AG20443 (cell line): ENCODE measurements at places on chromosomes 12 and 14.

DNA sequence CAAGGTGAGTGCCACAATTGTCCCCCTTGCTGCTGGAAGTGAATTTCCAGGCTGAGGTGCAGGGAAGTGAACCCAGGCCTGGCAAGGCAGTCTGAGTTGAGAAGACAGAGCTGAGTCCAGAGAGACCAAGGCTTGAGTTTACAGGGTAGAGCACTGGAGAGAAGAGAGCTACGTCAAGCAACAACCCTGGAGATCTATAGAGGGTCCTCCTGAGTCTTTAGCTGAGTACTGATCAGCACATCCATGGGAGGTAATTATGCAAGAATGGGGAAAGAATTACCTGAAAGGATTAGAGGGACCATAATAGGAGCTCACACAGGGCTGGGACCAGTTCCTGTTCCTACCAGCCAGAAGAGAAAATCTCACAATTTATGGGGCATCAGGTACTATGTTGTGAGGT is 190.7 kb downstream of the NEDD1 start:
- DNase-seq, result no peak

GRCh38 chr12:89648211-89648930 is 60.3 kb downstream of the ATP2B1 start:
- no peak for DNase-seq

GRCh38 chr12:32611986-32612385 is 67.1 kb upstream of the DNM1L start:
- DNase-seq, result no peak

DNA sequence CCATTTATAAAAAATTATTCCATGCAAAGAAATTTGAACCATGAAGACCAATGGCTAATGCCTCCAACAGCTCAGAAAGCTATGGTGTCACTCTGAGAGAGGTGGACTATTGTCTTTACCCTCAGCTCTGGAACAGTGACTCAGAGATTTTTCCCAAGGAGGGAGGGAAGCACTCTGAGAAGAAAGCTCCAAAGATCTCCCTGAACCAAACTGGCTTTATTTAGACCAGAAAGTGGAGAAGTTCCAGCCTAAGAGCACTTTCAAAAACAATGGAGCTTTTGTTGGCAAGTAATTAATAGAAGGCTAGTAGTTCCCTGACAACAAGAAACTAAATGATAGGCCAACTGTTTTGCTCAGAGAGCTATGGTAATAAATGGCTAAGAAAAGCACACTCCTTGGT is 599.9 kb upstream of the MDGA2 start:
- no peak for DNase-seq

DNA sequence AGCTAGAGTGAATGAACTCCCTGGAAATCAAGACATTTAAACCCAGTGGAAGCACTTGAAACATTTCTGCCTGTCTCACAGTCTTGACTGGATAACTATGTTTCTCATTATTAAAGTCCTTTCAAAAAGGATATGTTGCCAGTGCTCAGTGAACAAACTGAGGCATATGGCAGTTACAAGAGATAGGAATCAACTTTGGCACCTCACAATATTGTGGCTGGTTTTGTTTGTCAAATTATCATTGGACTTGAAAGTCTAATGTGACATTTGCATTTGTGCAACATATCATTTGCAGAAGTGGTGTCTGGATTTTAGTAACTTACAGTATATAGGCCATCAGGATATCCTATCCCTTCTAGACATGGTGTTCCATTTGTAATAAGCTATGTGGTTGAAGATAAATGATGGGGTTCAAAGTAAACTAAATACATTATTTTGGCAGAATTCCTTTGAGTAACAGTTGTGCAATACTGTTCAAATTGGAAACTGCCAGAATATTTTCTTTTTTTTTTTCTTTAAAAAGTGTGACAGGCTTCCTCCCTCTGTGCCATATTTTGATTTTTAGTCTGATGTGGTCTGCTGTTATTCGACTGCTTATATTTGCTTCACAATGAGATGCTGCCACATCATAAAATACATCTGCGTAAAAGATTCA is 927.7 kb downstream of the FLRT2 start:
- DNase-seq, result no peak

DNA sequence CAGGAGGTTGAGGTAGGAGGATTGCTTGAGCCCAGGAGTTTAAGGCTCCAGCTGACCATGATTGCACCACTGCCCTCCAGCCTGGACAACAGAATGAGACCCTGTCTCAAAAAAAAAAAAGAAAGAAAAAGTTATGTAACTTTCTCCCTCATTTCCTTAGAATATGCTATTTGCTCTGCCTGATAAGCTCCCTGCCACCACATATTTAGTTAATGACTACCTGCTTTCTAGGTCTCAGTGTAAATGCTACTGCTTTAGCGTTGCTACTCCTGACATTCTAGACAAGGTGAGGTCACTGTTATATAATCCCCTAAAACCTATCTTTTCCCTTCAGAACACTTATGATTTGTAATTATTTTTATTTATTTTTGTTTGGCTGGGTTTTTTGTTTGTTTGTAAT is 86.3 kb upstream of the AMN1 start:
- DNase-seq, result no peak

DNA sequence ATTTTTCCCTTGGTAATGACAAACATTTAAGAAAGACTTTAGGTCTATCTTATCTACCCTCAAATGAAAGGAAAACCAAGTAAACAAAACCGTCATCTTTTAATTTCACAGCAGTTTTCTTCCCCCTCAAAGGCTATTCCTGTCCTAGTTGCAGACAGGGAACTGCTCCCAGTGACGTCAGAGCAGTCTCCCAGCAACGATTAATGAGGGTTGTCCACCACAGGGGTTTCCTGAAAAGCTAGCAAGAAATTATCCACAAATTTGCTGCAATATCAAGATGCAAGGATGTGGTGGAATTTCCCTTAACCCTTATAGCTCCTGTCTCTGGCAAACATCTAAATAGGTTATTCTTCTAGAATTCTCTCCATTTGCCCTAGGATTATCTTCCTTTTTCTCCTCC is 89.1 kb upstream of the STAC3 start:
- DNase-seq, result peak; percentile 76

GRCh38 chr14:90604356-90604755 is 207.5 kb downstream of the CALM1 start:
- no peak for DNase-seq

DNA sequence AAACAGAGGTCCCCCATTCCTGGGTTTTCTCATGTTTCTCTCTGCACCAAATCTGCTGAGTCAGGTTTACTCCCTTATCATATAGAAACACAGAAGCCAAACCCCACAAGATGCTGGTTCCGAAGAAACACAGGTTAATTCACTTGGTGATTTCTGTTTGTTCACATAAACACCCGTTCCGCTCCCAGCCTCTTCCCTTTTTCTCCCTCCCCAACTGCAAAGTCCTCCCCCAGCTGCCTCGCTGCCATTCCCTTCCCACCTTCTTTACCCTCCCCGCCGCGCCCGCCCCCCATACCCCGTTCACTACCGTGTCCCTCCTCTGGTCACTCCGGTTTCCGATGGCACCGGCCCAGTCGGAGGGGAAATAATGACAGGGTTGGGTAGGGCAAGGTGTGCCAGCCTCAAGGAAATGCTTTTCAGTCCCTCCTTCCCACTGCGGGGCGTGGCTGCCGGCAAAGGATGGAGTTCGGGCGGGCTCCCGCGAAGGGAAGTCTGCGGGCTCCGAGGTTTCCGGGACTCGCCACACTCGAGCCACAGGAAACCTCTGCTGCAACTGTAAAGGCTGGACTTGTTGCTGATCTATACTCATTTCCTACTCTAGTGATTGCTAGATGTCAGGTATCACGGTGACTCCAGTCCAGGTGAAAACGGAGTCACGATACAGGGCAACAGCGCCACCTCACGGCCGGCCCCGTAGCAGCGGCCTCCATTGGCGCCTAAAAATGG is at the start of gene STYK1:
Gene STYK1, minus strand, starts transcription at position 394 of the 726 bp plus-strand sequence. CDS start 39,434 bp downstream, outside the sequence.
- peak; percentile 80 for DNase-seq

- peak; percentile 28 for DNase-seq
Observed at GRCh38 chr12:117875744-117876435, 92.9 kb downstream of the KSR2 start.

DNA sequence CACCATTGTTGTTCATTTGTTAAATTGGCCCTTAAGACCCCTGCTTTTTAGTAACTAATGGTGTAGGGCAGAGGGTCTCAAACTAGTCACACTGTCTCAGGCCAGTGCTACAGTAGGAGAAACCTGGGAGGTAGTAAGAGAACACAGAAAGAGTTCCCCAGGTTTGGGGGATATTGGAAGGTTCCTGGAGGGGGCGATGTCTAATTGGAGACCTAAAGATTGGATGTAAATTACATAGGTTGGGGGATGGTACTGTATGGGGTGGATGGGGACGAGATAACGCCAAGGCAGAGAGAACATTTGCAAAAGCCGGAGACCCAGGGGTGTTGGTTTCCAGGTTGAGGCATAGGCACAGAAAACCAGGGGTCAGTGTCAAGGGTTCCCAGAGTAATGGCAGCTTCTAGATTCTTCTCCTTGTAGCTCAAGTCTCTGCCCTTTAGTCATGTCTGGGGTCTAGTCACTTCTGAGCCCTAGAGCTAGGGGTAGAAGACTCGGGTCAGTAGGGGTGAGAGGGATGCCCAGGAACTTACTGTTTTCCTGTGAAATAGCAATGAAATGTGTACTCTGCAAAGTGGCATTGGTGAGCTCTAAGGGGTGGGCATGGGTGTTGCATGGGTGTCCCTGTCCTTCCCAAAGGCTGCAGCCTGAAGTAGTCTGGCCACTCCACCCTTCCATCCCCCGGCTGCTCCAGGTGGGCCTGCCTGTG is 21.8 kb downstream of the PLEKHG3 start:
- DNase-seq, result no peak

- DNase-seq, result no peak
Observed at GRCh38 chr12:119308708-119309456, 25.6 kb upstream of the CCDC60 start.

GRCh38 chr14:65854215-65854614 is 441.7 kb downstream of the FUT8 start:
- DNase-seq, result no peak

GRCh38 chr12:3114671-3115070 is 37.5 kb downstream of the TSPAN9 start:
- no peak for DNase-seq

GRCh38 chr12:62640910-62641448 is 174.4 kb downstream of the MON2 start:
- peak; percentile 37 for DNase-seq

- DNase-seq, result no peak
Observed at GRCh38 chr14:59190372-59190771, 1.9 kb downstream of the DAAM1 start.

- no peak for DNase-seq
Observed at GRCh38 chr12:5873281-5873919, 71.7 kb downstream of the ANO2 start.

DNA sequence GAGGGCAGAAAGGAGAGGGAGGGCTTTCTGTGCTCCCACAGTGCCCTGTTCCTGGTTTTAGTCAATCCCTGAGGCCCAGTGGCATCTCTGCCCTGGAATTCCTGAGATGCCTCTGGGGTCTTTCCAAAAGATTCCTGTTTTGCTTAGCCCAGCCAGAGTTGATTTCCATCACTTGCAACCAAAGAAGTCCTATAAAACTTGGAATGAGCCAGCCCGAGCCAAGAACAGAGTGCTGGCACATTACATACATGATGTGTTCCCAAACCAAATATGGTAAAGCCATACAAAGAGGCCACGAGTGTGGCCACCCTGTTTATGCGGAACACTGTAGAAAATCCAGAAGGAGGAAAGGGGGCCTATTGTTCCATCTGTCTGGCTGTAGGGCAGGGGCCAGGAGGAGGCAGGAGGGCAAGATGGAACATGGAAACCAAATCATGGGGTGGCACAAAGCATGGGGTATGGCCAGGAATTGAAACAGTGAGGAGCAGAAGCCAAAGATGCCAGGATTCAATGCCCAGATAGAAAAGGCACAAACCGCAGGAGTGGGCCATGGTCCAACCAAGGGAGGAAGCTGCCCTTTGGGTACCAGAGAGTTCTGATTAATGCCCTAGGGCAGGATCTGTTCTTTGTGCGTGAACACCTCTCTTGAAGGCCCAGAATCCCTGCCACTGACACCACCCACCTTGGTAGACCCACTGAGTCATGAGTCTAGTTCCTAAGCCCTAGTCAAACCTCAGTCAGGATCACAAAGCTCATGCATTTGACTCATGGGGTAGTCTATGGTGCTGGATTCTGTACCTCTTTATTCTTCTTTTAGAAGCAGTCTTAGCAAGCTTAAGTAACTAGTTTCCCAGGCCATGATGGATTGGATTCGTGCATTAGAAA is 75.2 kb downstream of the LRRC74A start:
- peak; percentile 42 for DNase-seq

DNA sequence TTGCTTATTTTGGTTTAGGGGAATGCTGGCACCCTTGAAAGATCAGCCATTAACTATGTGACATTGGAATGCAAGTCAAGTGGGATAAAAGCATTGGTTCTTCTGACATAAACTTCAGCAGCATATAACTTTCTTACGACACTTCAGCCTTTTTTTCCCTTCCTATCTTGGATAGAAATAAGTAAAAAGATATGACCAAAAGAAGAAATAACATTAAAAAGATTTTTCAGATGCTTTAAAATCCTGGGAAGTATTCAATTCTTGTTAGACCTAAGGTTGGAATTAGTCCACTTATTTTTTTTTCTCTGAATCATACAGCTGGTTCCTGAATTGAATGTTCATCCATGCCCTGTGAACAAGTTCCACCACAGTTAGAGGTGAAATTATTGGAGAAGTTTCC is 85.6 kb upstream of the TSPAN8 start:
- no peak for DNase-seq

DNA sequence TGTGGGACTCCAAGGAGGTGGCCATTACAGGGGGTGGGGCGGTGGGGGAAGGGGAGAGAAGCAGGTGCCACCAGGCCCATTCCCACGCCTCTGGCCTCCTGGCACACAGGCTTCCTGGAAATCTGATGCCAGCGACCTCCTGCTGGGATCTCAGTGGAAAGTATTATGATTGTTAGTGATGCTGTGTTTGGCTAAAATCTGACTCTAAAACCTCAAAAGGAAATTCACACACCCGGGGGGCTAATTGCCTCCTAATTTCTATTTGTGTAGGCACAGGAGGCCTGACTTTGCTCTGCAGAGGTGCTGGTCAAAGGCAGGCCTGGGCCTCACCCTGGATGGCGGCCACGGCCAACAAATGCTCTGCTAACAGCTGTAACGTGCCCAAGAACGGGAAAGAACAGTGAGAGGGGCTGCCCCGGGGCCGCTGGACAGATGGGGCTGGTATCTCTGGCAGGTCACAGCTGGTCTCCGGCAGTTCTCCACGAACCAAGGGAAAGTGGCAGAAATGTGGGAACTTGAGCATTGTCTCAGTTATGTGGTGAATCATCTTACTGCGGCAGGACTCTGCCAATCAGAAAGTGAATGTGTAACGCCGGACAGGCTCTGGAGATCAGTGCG is 14.3 kb downstream of the FAM181A start:
- peak; percentile 51 for DNase-seq

DNA sequence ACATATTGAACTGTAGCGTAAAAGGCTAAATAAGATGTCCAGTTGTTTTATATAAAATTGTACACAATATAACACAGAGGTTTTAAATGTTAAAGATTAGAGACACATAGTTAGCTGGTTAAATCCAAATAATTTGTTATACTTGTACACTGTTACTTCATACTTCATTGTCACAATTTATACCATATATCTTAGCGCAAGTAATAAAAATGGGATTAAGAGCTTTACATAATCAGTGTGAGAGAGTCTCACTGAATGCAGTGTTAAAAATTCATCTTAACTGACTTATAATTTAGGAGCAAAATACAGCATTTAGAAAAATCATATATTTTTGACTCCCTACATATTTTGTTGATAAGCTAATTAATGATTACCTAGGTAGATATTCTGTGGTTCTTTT is 36.1 kb downstream of the LRFN5 start:
- no peak for DNase-seq
